ENCODE measurements at places on chromosomes 4 and X. TPM values are rescaled to one million over a fixed set of nuclear protein-coding genes. Genes with fewer than 3 reads are reported as not detected.

The FMR1NB gene
- total RNA-seq: 3.5 TPM

The PAGE4 gene
- total RNA-seq: 1.3 TPM

The HPSE gene
- 0.22 TPM for total RNA-seq

The BTK gene
- 59.3 TPM for total RNA-seq

The MAGEA10 gene
- not detected for total RNA-seq

The DUSP9 gene
- 14.1 TPM for total RNA-seq

The COX7B2 gene
- 0.47 TPM for total RNA-seq

The PCDH10 gene
- total RNA-seq: 0.40 TPM

The CRLF2 gene
- not detected for total RNA-seq

The MGARP gene
- total RNA-seq: 0.35 TPM

The GPC3 gene
- total RNA-seq: 0.42 TPM

The TLR10 gene
- not detected for total RNA-seq

- no peak for DNase-seq
Measured at GRCh38 chr4:147182041-147182440, 236.4 kb upstream of the TTC29 start.

- no peak for DNase-seq
Measured at GRCh38 chrX:139851730-139852129, 81.1 kb downstream of the ATP11C start.

DNA sequence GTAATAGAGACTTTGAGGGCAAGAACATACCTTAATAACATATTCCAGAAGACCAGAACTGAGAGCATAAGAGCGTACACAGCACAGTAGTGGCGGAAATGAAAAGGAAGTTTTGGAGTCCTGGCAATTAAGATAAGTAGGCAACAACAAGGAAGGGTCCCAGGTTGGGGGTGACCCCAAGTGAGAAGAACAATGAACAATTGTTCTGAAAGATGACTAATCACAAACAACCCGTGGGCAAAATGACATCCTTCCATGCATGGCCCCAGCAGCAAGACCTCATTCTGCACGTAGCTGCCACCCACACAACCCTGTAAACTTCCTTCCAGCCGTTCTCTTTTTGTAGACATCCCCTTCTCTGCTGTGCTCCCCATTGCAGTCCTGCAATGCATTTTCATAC lies 384.4 kb upstream of the PABPC4L start:
- DNase-seq: no peak

- no peak for DNase-seq
Measured at GRCh38 chrX:47191331-47191730, 2.3 kb upstream of the UBA1 start.

DNA sequence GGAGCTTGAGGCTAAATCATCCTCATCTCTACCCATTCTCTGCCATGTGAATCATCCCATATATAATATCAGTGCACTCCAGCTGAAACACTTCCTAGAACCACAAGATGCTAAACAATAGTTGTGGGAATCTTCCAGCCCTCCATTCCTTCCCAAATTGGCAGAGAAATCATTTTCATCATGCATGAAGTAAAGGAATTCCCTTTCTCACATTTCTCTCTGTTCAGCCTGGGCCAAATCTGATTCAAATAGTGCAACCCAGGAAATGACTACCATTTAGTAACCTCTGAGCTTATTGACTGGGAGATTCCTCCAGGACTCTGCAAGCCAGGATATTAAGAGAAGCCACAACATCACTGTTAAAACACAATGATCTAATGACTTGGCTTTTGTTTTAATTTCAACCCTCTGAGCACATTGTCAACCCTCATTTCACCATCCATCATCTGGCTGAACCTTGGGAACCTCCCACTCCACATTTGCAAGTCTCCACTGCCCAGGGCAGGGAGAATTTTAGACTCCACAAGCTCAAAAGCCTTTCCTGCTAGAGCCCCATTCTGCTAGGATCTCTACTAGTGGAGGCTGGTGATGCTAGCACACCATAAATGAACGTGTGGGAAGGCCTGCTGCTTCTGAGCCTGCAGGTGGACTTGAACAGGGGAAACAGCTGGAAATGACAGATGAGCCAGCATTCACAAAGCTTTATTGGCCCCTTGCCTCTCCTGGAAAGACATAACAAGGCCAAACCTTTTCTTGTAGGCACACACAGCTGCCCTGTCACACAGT lies 133.9 kb downstream of the TET2 start:
- no peak for DNase-seq

DNA sequence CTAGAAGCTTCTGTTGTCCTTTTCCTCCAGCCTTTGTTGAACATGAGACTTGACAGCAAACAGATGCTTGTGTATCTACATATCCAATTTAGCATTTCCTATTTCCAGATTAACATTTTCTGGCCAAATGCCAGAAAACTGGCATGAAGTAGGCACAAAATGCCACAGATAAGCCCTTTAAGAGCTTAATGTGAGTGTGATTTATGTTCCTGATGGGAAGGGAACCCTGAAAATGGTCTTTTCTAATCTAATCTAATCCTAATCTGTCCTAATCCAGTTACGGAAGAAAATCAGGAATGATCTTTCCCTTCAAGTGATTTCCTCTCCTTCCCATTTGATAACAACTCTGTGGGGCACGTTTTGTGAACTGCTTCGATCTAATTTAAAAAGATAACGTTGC lies 133.0 kb upstream of the C1QTNF7 start:
- no peak for DNase-seq

GRCh38 chr4:172169871-172170270 lies 356.7 kb downstream of the GALNTL6 start:
- DNase-seq: no peak

DNA sequence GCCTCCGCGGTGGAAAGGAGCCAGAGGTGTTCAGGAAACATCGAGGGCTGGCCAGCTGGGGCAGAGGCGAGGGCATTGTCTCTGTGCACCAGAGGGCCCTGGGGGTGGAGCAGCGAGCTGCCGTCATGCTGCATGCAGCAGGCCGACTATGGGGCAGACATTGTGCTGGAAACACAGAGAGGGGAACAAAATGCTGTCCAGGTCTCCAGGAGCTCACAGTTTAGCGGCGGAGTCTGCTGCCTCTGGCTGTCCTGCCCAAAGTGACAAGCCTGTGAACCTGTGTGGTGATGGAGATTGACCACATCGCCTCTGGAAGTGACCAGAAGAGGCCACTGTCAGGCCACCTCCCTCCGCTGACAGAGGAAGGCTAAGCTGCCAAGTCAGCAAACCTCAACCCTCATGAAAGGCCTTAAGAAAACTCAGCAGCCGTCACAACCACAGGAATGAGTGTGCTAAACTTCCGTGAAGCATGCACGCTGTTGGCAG lies 20.1 kb upstream of the SASH3 start:
- peak; percentile 38 for DNase-seq

DNA sequence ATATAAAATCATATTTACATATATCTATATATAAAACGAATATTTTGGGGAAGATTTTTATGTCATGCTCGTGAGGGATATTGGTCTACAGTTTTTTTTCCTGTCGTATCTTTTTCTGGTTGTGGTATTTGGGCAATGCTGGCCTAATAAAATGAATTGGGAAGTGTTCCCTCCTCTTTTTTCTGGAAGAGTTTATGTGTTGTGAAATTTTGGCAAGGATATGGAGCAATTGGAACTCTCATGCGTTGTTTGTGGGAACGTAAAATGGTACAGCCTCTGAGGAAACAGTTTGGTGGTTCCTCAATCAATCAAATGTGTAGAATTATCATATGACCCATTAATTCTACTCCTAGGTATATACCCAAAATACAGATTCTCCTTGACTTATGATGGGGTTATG lies 69.8 kb downstream of the ZNF182 start:
- no peak for DNase-seq

DNA sequence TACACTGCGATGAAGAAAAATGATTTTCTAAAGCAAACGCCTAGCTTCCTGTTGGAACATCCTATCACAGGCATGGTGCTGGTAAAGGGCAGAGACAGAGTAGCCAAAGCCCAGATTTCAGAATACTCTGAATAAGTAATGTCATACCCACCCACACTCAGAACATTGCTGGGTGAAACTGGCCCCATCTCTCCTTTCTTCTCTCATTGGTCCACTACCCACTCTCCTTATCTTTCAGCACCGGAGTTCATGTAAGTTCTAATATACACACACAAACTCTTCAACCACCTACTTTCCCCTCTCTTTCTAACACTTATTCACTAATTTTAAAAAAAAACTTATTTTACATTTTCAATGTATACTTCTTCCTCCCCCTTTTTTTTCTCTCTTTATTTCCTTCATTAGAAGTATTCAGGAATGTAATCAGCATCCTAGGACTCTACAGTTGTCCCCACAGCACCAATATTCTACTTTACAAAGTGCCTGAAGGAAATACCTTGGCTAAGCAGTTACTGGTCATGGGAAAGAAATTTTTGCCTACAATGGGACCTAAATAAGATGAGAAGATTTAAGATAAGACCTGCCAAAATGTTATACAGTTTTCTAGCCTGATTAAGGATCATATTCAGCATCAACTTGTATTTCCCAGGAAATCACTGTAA lies 63.0 kb downstream of the SEC24D start:
- DNase-seq: no peak

DNA sequence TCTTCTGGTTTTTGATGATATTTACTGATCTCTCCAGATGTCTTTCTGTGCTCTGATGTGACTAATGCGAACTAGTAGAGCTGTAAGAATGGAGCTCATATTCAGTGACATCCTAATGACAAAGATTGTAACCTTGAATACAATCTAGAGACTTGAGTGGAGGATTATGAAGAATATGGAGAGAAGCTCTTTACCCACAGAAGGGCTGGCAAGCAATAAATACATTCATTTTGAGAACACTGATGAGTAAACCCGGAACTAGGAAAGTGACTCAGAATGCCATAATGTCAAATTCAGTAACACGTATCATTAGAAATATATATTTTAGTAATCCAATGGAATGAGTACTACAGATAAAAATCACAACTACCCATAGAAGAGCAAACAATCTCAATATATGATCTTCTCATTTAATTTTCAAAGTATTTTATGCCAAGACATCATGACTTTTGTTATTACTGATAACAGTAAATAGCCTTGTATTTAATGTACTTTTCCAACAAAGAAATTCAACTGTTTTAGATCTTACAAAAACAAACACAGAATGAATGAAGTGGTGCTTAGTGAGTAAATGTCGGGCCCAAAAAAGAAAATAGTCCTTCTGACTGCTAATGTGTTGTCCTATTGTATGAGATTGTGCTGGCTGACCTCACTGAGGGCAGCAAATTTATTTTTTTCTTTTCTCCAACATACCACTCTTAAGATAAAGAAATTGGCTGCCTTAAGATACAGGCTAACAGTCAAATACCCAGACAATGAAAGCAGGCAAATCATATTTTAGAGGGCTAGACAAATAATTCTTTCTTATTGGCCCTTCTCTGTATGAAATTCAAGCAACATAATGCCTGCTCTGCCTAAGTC lies 49.2 kb upstream of the HDAC8 start:
- DNase-seq: no peak

- no peak for DNase-seq
Measured at GRCh38 chr4:108589961-108590360, 30.4 kb upstream of the RPL34 start.

DNA sequence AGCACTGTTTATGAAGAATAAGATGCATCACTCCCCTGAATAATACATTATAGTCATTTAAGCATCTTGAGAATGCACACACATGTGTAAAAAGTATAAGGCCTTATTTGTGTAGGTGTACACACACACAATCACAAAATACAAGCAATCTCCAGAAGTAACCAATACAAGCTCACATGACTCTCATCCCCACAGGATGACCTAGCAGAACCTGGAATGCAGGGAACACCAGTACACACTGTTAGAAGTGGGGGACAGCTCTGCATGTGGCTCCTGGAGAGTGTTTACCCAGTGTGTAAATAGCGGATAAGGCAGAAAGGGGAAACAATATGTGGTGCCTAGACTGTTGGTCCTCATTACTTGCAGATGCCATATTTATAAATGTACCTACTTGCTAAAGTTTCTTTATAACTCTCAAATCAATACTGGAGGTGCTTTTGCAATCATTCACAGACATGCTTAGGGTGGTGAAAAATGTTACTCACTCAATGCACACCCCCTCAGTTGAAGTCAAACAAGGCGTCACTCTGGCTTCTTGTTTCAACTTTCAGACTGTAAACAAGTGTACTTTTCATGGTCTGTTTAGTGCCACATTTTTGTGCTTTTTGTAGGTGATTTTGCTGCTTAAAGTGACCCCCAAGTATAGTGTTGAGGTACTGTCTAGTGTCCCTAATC lies 73.1 kb downstream of the MAGEB17 start:
- DNase-seq: no peak

DNA sequence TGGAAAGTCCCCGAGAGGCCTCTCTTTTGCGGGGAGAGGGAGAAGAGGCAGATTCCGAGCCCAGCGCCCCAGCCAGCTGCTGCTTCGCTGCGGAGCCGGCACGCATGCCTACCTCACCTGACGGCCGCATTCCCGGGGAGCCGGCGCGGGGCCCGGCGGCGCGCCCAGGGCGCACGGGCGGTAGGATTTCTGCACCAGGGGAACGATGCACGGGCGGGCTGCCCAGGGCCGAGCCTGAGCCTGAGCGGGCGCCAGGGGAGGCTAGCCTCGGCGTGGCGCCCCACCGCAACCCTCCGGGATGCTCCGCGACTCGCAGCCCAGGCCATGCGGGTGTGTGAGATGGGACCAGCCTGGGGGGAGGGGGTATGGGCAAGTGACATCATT lies 81.3 kb upstream of the SCML1 start:
- DNase-seq: no peak

GRCh38 chr4:91497892-91498291 lies 805.9 kb upstream of the GRID2 start:
- DNase-seq: no peak

GRCh38 chr4:80615099-80615498 lies 279.6 kb downstream of the CFAP299 start:
- DNase-seq: no peak

DNA sequence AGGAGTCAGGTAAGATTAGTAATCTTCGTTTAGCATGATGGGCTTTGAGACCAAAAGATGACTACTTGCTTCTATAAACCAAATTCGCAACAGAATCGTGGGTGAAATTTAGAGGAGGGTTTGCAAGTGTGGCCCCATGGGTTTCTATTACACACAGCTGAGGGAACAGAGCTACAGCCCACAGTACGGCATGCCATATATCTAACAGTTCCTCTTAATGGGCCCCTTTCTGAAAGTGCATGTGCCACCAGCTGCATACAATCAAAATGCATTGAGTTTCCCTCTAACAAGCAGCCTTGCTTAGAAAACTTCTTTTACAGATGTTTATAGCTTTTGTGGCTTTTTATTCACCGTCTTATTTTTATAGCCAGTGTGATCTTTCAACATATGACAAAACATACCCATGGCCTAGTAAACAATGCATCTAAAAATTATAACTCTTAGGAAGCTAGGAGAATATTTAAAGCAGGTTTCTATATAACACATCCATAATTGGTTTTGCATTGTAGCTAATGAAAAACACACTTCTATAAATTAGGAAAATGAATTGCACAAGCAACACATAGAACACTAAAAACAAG lies 202.1 kb downstream of the PRDM5 start:
- no peak for DNase-seq

DNA sequence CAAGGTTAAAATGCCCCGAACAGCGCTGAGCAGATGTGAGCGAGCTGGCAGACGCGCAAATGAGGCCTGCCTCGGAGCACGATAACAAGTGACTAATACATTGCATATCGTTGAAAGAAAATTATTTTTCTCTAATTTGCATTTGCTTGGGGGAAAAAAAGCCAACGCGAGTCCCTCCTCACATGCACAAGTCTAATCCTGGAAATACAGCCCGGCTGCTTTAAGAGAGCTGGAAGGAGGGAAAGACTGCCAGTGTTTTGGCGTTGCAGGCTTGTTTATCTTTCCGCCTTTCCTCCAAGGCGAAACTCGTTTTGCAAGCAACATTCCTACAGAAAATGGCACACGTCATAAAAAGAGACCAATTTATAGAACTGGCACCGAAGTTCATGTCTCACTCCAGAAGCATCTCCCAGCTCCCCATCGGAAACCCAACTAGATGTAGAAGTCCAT lies 12.6 kb downstream of the BCOR start:
- DNase-seq: no peak
